ENCODE measurements at places on chromosomes 13 and 19.

DNA sequence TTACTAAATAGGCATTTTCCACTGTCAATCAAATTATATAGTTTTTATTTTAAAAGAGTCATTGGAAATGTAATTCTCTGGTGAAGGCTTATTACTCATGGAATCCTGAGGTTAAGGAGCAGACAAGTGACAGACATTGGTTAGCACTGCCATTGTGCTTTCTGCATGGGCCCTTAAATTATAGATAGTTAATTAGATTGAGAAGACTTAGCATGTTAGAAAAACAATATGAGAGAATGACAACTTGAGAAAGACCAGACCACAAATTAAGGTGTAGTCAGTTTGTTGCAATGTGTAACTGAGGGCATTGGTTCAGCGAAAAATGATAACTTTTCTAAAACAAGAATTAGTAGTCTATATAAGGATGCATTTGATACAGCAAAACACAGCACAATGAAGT lies 195.5 kb downstream of the SLITRK6 start:
- DNase-seq: no peak

GRCh38 chr19:9793071-9793591 lies 24.6 kb upstream of the ZNF846 start:
- no peak for DNase-seq

DNA sequence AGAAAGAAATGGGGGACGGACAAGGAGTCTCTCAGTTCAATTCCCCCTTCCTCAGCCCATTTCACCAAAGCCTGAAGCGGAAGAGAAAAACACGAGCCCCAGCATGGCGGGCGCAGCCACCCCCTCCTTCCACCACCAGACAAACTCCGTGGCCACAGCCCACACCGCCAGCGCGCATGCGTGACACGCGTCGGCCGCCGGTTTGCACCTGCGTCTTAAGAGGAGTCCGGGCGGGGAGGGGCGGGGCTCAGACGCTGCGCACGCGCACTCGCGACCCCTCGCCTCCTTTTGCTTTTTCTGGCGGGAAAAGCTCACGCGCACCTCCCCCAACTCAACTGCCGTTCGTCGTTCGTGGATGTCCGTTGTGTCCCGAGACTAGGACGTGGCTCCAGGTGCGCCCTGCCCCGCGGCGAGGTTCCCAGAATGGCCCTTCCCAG lies at the start of gene KASH5:
Gene KASH5 (plus strand): TSS at position 314 of the 437 bp plus-strand sequence. CDS start 2,635 bp downstream, outside the sequence.
- DNase-seq: peak; percentile 74

DNA sequence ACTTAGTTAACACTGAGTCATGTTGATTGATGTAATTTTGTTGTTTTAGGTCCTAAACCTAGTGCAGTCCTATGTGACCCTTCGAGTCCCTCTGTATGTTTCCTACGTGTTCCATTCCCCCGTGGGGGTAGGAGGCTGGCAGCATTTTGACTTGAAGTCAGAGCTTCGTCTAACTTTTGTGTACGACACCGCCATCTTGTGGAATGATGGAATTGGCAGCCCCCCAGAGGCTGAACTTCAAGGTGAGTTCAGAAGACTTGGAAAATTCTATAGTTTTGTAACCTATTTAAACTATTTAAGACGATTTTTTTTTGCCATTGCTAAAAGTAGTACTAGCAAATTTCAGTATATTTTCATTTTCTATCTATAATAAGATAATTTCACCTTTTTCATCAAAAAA lies 117.9 kb downstream of the STOML3 start:
- peak; percentile 74 for DNase-seq

DNA sequence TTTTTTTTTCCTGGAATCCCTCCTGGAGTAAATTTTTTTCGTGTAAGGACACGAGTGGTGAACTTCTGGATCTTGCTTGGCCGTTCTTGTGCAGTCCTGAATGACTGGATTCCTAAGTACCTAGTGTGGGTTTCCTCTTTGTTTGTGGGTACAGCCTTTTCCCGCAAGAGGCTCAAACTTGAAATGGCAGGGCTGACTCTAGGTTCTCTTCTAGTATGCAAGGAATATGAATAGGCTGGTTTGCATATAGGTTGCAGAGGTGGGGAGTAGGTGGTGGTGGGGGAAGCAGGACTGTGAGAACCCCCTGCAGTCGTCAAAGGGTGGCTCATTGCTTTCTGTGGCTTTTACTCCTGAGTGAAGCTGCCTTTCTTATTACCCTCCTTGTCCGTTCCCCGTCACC lies 13.6 kb downstream of the UBAC2 start:
- DNase-seq: no peak

DNA sequence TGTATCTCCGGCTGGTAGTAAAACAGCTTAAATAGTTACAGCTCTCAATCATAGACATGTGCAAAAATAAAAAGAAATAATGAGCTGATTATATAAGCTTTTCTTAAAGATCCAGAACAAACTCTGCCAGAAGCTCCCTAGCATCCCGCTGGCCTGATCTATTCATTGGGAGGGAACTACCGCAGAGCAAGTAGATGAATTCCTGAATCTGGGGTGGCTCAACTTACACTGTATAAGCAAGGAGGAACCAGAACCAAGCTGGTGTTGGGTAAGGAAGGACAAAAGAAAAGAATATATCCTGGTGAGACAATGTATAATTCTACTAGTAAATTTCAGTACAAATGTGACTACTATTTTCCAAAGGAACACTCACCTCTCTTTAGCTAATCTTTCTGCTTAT lies 1122.2 kb downstream of the OLFM4 start:
- no peak for DNase-seq

DNA sequence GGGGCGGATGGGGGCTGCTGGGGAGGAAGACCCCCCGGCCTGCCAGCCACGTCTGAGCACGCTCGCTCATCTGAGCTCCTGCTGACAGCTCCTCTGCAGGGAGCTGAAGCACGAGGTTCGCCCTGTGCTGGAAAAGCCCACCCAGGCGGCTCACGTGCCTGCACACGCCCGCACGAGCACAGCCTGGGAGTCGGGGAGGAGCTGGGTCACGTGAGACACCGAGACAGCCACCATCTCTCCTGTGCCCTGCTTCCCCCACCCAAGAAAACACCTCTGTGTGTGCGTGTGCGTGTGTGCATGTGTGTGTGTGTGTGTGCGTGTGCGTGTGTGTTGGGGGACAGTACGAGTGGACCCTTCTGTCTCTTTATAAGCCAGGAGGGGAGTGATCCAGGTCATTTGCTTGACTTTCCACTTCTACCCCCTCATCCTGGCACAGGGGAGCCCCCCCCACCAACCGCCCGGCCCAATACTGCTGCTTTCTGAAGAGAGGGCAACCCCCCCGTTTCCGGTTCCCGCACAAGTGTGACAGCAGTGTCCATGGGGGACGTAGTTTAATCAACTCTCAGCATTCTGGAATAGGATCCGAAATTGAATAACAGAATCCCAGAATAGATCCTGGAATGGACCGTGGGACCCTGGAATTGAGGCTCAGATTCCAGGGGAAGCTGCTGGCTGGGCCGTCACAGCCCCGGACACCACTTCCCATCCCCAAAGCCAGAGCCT lies 42.5 kb downstream of the CELF5 start:
- no peak for DNase-seq

- DNase-seq: no peak
Observed at GRCh38 chr19:2127758-2128157, 23.6 kb downstream of the AP3D1 start.

DNA sequence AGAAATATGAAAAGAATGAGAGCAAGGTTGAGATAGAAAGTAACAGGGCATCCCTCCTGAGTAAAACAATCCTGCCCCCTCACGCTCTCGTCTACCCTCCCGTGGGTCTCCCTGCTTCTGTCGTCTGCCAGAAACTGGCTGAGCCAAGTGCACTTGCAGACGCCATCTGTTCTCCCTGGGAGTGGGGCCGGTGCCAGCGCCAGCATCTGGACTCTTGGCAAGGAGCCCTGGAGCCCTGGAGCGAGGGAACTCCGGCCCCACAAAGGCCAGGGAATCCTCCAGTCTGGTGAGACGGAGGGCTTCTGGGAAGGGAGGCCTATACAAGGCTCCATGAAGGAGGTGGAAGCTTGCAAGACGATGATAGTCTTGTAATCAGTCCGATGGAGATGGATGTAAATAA lies 2.3 kb upstream of the TMEM91 start:
- DNase-seq: peak; percentile 66

DNA sequence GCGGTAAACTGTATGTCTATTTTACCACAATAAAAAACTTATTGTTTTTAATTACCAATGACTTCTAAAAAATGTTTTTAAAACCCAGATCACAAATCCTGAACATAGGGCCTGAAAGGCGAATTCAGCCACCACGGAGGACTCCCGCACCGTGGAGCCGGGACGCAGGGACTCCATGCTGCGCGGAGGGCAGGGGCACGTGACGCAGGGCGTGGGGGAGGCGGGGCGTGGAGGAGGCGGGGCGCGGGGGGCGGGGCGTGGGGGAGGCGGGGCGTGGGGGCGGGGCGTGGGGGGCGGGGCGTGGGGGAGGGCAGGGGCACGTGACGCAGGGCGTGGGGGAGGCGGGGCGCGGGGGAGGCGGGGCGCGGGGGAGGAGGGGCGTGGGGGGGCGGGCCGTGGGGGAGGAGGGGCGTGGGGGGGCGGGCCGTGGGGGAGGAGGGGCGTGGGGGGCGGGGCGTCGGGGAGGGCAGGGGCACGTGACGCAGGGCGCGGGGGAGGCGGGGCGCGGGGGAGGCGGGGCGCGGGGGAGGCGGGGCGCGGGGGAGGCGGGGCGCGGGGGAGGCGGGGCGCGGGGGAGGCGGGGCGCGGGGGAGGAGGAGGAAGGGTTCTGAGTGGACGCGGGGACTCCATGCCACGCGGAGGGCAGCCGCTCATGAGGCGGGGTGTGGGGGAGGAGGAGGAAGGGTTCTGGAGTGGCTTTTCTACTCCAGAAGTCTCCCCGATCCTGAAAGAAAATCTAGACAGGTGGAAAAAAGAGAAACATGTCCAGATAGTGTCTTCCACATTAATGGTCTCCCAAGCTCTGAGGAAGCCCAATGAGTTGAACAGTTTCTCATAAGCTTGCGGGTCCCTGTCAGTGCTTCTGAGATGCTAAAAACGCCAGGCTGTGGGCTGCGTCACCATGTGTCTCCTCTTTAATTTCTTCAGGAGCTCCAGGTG lies 4.4 kb upstream of the PROZ start:
- DNase-seq: peak; percentile 53

GRCh38 chr13:109088624-109088917 lies 459.2 kb downstream of the MYO16 start:
- no peak for DNase-seq

DNA sequence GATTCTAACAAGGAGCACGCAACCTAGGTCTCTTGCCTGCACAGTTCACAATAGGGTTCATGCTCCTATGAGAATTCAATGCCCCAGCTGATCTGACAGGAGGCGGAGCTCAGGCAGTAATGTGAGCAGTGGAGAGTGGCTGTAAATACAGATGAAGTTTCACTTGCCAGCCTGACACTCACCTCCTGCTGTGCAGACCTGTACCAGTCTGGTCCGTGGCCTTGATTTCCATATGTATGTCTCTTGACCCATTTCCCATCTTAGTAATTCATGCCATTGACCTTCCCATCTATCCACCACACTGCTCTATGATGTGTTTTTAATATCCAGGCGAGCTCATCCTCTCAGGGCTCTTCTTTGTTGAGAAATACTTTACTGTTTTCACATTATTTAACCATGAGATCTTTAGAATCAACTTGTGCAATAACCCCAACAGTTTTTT lies 95.2 kb downstream of the LRCH1 start:
- DNase-seq: peak; percentile 61

GRCh38 chr13:37385248-37385647 lies 213.3 kb downstream of the POSTN start:
- DNase-seq: no peak

- DNase-seq: no peak
Observed at GRCh38 chr13:21048901-21049698, 12.3 kb downstream of the LATS2 start.

DNA sequence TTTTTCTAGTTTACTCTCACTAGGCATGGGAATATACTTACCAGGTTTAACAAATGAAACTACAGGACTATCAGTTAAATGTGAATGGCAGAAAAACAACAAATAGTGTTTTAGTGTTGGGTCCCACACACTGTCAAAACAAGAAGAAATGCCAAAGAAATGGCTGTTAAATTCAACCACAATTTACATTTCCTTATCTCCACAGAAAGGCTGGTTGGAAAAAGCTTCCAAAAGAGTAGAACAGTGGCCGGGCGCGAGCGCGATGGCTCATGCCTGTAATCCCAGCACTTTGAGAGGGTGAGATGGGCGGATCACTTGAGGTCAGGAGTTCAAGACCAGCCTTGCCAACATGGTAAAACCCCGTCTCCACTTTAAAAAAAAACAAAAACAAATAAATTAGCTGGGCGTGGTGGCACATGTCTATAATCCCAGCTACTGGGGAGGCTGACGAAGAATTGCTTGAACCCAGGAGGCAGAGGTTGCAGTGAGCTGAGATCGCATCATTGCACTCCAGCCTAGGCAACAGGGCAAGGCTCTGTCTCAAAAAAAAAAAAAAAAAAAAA lies 66.5 kb downstream of the SERP2 start:
- DNase-seq: no peak

- no peak for DNase-seq
Observed at GRCh38 chr13:99254830-99255229, 3.3 kb downstream of the GPR18 start.

GRCh38 chr13:22589880-22590279 lies 590.9 kb upstream of the SGCG start:
- DNase-seq: no peak

GRCh38 chr13:73608711-73609485 lies 525.3 kb downstream of the KLF12 start:
- DNase-seq: no peak

DNA sequence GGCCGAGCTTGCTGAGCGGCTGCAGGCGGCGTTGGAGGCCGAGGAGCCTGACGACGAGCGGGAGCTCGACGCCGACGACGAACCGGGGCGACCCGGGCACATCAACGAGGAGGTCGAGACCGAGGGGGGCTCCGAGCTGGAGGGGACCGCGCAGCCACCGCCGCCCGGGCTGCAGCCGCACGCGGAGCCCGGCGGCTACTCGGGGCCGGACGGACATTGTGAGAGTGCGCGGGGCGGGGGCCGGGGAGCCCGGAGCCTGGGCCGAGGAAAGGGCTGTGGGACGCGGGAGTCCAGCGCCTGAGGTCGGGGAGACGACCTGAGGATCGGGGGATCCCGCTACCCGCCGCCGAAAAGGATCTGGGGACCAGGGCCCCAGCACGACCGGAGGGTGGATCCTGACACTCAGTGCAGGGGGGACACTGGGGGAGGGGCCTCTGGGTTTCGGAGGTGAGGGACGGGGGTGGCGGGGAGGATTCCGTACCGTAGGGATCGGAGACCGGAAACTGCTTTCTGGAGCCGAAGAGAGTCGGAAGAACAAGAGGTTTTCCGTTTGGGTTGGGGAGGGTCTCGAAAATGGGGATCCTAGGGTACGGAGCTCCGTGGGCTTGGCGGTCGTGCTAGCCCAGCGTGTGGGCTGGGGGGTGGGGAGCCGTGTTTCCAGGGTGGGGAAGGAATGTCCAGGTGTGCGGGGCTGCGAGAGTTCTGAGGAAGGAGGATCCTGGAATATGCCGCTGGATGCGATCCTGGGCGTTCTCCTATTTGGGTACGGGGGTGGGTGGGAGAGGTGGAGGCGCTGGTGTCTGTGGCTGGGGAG lies 616 bp downstream of the HNRNPUL1 start:
- DNase-seq: peak; percentile 44

GRCh38 chr13:39378306-39378705 lies 224.7 kb downstream of the LHFPL6 start:
- DNase-seq: no peak

GRCh38 chr19:5171711-5172110 lies 168.9 kb downstream of the PTPRS start:
- DNase-seq: no peak

- DNase-seq: no peak
Observed at GRCh38 chr13:76975863-76976262, 16.0 kb upstream of the CLN5 start.

GRCh38 chr19:7456964-7457541 lies 31.8 kb downstream of the PEX11G start:
- DNase-seq: no peak

Data from ACHN (cell line).